T-helper 2 cell treated with Interferon-gamma antibody and Interleukin-4, amounts not matched to agents 100 ng/mL and 5 ng/mL, for 36 hours (primary cell): ENCODE measurements at places on chromosomes 2 and 18. TPM values are rescaled to one million over a fixed set of nuclear protein-coding genes. Genes with fewer than 3 reads are reported as not detected.

HMSD gene
- 1.2 and 3.3 TPM in 2 replicates for total RNA-seq

HADHA gene
- 117 and 119 TPM in 2 replicates for total RNA-seq

ASAP2 gene
- 0.23 and 0.48 TPM in 2 replicates for total RNA-seq

ANKRD30BL gene
- total RNA-seq = not detected in 2 replicates

TTC31 gene
- total RNA-seq = 43.4 and 43.9 TPM in 2 replicates

TMEM18 gene
- 28.2 and 29.5 TPM in 2 replicates for total RNA-seq

HAAO gene
- 2.2 and 2.4 TPM in 2 replicates for total RNA-seq

CDK15 gene
- total RNA-seq = not detected in 2 replicates

LDLRAD4 gene
- total RNA-seq = 28.5 and 33.1 TPM in 2 replicates

C2orf68 gene
- total RNA-seq = 40.5 and 41.4 TPM in 2 replicates

RTP5 gene
- total RNA-seq = 0.07 and 0.09 TPM in 2 replicates

UGT1A8 gene
- total RNA-seq = not detected in 2 replicates

BCL2L11 gene
- total RNA-seq = 12.6 and 18.0 TPM in 2 replicates

ASPRV1 gene
- total RNA-seq = 1.3 and 1.5 TPM in 2 replicates

ATP6V1B1 gene
- total RNA-seq = not detected in 2 replicates
